Bronchial epithelial cell (primary cell): ENCODE measurements at places on chromosomes 3 and 15. TPM values are rescaled to one million over a fixed set of nuclear protein-coding genes. Genes with fewer than 3 reads are reported as not detected.

STRIT1 gene
- not detected in 2 replicates for total RNA-seq

POLQ gene
- 0.79 and 1.3 TPM in 2 replicates for total RNA-seq

PHC3 gene
- total RNA-seq, result 13.7 TPM in 2 replicates

MRPL47 gene
- total RNA-seq, result 42.9 and 50.4 TPM in 2 replicates

RETNLB gene
- not detected in 2 replicates for total RNA-seq

ZSCAN2 gene
- total RNA-seq, result 4.7 and 7.4 TPM in 2 replicates

TM4SF18 gene
- total RNA-seq, result not detected in 2 replicates

PLSCR5 gene
- not detected in 2 replicates for total RNA-seq

DNA sequence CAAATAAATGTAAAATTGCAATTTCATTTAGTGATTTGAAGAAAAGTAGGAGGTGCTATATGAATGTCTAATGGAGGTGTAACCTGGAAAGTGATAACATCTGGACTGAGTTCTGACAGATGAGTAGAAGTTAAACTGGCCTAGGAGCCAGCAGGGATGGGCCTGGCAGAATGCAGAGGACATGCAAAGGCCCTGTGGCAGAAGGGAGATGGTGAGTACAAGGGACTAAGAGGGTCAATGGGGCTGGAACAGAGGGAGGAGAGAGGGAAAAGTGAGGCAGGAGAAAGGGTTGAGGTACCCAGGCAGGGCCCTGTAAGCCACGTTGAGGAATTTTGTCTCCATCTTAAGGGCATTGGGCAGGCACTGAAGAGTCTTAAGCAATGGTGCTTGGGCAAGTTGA is 3.4 kb upstream of the PPP1R14D start:
- no peak for DNase-seq

GRCh38 chr15:61680260-61681037 is 379.8 kb downstream of the VPS13C start:
- no peak for DNase-seq

GRCh38 chr15:69393831-69394491 is 20.2 kb upstream of the KIF23 start:
- DNase-seq, result peak; percentile 64

DNA sequence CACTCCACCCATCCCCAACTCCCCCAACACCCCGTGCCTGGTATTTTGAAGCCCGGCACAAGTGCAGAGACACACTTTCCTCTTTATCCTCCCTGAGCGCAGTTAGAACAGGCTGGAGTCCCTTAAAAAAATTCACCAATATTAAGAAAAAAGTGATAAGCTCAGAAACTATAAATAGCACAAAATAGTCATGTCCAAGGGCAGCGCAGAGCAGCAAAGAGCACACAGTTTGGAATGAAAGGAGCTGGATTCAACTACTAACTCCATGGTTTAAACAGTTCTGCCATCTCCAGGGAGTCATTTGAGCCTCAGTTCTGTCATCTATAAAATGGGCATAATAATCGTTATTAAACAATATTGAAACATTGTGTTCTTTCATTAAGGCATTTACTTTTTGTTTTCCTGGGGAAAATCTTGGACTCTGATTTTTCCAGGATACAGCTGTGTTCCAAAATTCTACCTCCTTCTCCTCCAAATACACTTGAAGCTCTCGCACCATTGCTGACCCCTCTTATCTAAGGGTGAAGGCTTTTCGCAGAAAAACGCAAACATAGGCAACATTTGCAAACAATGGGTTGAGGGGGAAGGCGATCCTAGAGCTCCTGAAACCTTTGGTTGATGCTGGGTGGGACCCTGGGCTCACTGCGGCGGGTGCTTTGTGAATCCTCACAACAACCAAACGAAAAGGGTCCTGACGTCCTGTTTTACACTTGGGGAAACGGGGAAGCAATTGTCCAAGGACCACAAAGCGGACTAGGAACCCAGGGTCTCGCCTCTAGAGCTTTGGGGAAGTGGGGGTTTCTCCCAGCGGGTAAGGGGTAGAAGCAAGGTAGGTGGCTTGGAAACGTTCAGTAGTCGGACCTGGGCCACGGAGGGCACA is 41.8 kb downstream of the EPHB3 start:
- DNase-seq, result no peak

GRCh38 chr15:40766906-40767837 is 2.6 kb upstream of the C15orf62 start:
- DNase-seq, result peak; percentile 47

DNA sequence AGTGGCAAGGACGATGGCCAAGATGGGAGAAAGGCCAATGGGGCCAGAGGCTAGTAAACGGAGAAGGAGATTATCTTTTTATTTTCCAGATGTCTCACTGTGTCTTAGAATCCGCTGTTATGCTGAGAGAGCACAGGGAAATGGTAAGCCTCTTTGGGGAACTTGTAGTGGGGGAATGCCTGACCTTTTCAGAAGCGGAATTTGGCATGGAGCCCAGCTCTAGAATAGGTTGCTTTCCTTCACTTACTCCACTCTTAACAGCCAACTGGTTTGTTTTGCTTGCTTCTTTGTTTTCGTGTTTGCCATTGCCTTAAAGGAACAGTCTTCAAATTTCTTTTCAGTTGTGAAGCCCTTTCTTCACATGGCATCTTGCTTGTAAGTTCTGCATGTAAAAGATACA is 316.2 kb upstream of the THRB start:
- no peak for DNase-seq

- no peak for DNase-seq
These were observed 59.7 kb upstream of the GK5 start for GRCh38 chr3:142285083-142285517.

GRCh38 chr3:86814918-86815655 is 175.9 kb downstream of the VGLL3 start:
- no peak for DNase-seq

DNA sequence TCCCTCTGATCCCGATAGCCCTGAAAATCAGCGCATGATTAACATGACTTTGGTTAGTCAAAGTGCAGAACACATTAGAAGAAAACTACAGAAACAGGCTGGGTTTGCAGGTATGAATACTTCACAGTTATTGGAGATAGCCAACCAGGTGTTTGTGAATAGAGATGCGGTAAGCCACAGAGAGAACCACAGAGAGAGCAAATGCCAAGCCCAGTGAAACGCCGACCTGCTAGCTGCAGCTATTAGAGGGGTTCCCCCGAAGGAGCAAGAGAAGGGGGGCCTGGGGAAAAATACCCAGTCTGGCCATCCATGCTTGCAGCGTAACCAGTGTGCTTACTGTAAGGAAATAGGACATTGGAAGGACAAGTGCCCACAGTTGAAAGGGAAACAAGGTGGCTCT is 523.9 kb upstream of the CNTN3 start:
- no peak for DNase-seq
